ELR (cell line): ENCODE measurements at places on chromosomes 12 and 14.

- peak; percentile 22 for DNase-seq
These were observed 33.0 kb downstream of the CAND1 start for GRCh38 chr12:67302162-67302561.

GRCh38 chr14:64035143-64035542 lies 182.3 kb downstream of the SYNE2 start:
- DNase-seq = peak; percentile 43

- no peak for DNase-seq
These were observed 63.1 kb downstream of the GLT1D1 start for GRCh38 chr12:128916425-128916824.

- DNase-seq = peak; percentile 40
These were observed 518.7 kb downstream of the TMEM121 start for GRCh38 chr14:106044949-106045596.

DNA sequence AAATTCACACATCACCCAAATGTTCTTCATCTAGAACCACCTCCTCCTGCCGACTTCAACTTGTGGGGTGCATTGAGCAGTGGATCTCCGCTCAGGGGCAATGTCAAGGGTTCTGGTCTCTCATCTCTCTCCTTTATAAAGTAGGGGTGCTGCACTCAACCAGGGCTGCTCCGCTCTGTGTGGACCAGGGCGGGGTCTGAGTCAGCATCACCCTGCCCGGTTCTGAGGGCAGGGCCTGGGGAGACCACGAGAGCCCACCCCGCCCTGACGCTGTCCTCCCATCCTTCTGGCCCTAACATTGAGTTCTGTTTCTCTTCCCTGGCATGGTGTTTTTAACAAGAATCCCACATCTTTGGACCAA lies 311.6 kb upstream of the DIO3 start:
- no peak for DNase-seq
